ENCODE measurements at places on chromosomes 4 and X.

DNA sequence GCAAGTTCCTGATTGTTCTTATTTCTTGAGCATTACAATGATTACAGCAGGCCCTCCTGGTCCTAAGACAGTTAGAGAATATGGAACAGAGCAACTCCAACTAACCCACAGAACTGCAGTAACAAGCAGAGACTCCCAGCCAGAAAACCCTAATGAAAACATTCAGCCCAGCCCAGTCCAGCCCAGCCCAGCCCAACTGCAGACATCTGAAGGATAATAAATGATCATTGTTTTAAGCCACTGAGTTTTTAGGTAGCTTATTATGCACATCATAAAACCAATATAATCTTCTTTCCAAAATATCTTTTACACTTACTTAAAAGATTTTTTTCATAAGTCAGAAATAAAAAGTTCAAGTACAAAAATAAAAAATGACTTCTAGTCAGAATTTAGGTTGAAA, 51.3 kb downstream of the SPOCK3 start:
- no peak for DNase-seq

DNA sequence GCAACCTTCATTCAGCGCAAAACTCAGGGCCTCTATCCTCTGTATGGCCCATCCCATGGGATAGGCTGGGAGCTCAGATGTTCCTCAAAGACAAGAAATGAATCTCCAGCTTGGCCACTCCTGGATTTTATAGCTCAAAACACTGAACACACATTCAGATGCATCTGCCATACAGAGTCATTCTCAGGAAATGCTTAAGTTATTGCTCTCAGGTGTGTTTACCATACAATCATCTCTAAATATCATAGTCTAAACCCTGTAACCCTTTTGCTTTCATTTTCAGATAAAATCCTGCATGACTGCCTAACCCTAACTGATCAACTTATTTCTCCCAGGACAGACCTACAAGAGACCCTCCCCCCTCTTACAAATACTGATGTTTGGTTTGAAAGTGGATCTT, 140.9 kb upstream of the FMR1 start:
- DNase-seq, result no peak

GRCh38 chrX:41946235-41946634, 22.9 kb upstream of the CASK start:
- no peak for DNase-seq

DNA sequence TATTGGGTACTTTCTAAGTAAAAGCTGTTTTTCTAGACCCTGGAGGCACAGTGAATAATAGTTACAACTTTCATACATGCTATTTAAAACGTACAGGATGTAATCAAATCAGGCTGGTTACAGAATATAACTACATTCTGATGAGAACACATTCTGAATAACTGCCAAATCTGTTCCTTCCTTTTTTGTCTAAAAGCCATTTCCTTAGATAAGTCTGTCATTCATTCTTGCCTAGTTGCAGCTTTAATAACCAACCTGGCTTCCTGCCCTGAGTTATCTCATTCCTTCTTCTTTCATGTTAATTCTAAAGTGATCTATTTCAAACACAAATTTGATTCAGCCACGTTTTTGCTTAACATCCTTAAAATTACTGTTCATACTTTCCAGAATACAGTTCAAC, 189.7 kb upstream of the ITM2A start:
- no peak for DNase-seq

DNA sequence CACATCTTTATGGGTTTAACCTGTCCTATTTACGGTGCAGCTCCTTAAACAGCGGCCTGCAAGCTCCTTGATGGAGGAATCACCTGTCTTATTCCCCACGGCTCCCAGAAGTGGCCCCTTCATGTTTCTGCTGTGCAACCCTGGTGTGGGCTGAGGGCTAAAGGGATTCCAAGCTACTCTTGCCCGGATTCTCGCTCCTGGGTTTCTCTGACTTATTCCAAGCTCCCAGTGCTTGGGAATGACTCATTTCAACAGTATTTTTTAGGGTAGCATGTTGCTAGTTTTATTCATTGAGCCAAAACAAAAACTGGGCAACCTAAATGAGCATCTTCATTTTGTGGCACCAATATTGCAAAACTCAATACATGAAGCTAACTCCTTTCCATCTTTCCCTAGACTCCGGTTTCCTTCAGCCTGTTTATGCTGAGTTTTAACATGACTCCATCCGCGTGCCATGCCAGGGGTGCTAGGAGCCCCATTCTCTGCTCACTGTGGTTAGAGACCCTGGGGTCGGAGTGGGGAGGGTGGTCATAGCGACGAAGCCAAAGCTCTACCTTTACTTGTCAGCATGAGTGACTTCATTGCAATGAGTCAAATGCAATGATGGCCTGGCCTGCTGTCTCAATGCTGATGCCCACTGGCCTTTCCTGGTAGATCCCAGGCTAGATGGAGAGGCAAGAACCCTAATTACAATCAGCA, 349.7 kb downstream of the NR3C2 start:
- no peak for DNase-seq

- no peak for DNase-seq
Measured at GRCh38 chr4:38387348-38387747, 276.7 kb upstream of the KLF3 start.

- no peak for DNase-seq
Measured at GRCh38 chr4:109319684-109320083, 17.2 kb upstream of the COL25A1 start.

GRCh38 chr4:152591396-152591795, 55.5 kb upstream of the FBXW7 start:
- DNase-seq, result no peak

Measured in stimulated activated CD8-positive, alpha-beta memory T cell treated with anti-CD3 and anti-CD28 coated beads, Interleukin-4, amount 100 ng/mL, for 1 hour (primary cell).